Activated CD8-positive, alpha-beta memory T cell treated with anti-CD3 and anti-CD28 coated beads for 48 hours (primary cell): ENCODE measurements at places on chromosomes 6 and 20.
A peak's percentile ranks its signal among the peaks of the same experiment; 100 is the strongest.

DNA sequence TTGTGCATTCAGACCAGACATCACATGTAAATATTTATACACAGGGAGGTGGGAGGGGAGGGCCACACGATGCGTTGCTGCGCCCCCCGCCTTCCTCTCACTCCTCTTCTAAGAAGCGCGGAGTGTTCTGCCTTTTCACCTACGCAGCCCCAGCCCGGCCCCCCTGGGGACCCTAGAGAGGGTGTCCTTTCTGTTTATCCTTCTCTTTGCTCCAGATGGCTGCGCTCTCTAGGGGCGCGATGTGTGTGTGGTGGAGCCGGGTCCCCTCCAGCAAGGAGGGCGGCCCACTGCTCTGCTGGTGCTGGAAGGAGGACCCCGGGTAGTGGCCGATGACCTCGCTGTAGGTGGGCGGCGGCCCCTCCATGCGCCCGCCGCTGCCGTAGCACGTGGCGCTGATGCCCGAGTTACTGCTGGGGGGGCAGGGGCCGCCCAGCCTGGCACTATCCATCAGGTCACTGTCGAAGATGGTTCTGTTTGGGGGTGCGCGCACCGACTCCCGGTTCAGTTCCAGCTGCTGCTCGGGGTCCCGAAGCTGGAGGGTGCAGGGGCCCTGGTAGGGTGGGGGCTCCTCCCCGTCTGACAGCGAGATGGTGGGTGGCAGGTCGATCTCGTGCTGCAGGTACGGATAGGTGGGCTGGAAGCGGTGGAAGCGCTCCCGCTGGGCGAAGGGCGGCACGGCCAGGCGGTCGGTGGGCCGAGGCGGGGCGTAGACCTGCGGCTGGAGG, 31.8 kb upstream of the ZBP1 start:
- DNase-seq, result no peak

- no peak for DNase-seq
Observed at GRCh38 chr6:137766596-137767370, 100.3 kb upstream of the TNFAIP3 start.

DNA sequence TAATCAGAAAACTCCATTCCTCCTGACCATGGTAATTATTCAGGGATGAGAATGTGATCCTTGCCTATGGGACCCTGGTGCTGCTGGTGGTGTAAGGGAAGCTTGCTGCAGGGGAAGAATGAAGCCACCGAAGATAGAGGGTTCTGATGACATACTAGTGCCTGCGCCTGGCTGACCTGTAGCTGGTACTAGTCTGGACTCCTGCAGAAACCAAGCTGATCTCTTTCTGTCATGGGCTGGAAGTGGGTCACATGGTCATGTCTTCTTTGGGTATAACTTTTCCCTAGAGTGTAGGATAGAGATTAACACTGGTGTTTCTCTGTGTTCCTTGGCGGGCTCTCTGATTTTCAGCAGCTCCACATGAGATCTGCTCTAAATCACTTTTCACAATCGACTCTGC, 8.6 kb upstream of the SLC4A11 start:
- DNase-seq, result no peak

GRCh38 chr6:15427331-15428070, 181.6 kb downstream of the JARID2 start:
- DNase-seq, result no peak

- DNase-seq, result no peak
Observed at GRCh38 chr6:119122336-119122735, 43.9 kb upstream of the FAM184A start.

DNA sequence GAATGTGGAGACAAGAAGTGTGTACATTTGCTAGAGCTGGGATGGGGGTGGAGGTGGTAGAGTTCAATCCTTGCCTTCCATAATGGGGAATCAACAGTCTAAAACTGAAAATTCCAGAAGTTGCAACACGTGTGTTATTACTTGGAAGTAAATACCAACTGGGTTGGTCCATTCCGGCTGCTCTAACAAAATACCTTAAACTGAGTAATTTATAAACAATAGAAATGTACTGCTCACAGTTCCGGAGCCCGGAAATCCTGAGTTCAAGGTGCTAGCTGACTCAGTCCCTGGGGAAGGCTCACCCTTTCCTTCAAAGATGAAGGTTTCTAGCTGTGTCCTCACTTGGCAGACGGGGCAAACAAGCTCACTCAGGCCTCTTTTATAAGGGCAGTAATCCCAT, 59.0 kb downstream of the RIN2 start:
- no peak for DNase-seq

DNA sequence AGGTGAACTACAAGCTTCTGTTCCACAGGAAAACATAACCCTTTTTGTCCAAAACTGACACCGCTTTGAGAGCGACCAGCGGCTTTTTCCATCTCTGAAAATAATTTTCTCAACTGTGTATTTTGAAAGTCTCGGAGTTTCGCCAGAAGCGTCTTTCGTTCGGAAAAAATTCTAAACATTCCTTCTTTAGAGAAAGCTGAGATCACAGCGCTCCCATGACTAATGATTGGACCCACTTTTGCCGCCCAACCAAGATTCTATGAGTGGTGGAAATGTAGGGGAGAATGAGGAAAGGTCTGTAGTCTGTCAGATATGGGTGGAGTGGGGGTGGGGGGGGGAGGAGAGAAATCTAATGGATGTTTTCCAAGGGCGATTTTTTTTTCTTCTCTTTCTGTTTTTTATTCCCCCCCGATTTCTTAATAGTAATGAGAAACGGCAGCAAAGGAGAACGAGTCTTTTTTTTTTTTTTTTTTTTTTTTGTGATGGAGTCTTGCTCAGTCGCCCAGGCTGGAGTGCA, 189.3 kb downstream of the TRIM27 start:
- DNase-seq, result no peak

GRCh38 chr6:1482381-1483166, 93.2 kb downstream of the FOXF2 start:
- no peak for DNase-seq

DNA sequence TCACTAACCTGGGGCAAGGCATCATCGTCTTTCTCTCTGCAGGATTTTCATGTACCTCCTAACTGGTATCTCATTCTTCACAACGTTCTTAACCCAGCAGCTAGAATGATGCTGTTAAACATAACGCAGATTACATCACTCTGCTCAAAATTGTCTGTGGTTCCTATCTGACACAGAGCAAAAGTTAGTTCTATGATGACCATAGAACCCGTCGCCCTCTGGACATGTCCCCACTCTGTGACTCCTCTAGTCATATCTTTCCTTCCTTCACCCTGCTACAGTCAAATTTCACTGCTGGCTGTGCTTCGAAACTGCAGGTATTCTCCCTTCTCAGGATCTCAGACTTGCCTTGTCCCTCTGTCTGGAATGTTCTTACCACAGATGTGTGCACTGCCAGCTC, 87.4 kb upstream of the TPD52L1 start:
- no peak for DNase-seq

GRCh38 chr6:96939007-96939805, 14.7 kb downstream of the KLHL32 start:
- DNase-seq, result no peak

GRCh38 chr6:134870677-134871498, 79.0 kb downstream of the ALDH8A1 start:
- DNase-seq, result no peak

- DNase-seq, result peak; percentile 16
Observed at GRCh38 chr6:63636518-63637021, 968 bp downstream of the PHF3 start.

DNA sequence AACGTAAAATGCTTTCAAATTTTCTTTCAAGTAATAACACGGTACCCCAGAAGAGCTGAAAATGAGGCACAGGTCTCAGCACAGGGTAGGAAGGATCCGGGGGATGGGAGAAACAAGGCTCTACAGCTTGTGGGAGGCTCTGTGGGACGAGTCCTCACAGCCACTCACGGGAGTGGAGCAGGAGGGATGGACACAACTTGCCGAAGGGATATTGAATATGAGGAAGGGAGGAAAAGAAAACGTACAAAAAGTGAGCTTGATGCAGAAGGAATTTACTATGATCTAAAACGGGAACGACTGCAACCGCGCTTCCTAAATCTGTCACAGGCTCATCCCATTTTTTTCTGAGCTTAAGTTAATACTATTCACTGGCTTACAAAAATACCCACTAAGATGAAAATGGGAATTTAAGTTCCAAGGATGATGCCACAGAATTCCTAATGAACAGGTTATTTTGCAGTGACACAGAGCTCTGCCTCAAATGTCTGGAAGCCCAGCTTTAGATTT, 72.9 kb downstream of the FYN start:
- DNase-seq, result no peak

GRCh38 chr6:160078883-160079685, 42.5 kb upstream of the SLC22A1 start:
- DNase-seq, result no peak

- DNase-seq, result peak; percentile 4
Observed at GRCh38 chr6:79702691-79703090, 71.6 kb downstream of the SH3BGRL2 start.

DNA sequence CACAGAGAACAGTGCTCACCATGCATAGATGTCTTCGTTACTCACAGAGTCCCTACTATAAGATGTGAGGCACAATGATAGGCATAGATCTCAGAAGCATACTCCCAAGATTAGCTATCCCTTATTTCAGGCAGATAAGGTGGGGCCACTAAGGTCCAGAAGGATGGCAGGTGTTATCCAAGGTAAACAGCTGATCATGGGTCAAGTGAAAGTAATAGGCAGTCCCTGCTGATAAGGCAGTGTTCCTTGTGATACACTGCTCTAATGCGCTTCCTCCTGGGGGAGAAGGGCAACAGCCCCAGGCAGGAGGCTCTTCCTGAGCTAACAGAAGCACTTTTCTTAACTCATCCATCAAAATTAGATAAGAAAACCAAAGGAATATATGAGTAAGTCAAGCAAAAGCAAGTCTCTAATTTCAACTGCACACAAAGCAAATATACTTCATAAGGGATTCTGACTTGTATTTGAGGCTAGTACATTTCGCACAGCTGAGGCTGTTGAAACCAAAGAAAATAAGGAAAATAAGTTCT, 42.2 kb downstream of the METTL24 start:
- DNase-seq, result no peak

DNA sequence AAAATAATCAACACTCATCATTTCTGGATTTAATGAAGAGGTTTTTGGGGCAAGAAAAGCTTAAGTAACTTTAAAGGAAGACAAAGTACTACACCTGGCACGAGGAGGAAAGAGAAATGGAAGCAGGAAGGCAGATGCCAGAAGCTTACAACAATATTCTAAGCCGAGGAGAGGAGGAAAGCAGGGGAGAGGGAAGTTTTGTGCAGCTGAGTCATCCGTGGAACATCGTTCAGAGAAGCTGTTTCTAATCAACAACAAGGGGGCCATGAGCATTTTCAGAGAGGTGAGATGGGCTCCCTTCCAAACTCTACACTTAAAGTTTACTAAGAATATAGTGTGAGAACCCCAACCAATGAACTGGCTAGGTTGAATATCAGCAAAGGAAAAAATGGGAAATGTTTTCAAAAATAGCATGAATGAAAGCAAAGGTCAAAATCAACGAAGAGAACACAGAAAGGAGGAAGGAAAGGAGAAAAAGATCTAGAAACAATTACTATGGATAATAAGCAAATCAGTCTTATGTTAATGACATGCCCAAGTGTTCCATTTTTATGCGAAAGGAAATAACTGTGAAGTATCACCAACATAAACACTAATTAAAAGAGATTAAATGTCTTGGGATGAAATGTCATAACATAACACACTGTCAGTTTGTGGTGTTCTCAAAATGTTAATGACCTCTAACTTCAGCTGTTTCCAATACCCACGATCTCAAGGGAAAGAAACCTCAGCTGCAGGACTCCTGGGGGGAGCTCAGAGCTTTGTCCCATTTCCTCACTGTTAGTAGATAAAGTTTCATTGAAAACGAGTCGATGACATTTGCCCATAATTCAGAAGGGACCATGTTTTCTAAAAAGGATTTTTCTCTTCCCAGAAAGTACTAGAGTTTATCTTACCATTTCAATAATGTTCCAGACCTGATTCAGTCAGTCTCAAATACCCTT, 203.4 kb upstream of the STXBP5 start:
- no peak for DNase-seq

- no peak for DNase-seq
Observed at GRCh38 chr6:150037526-150038201, 12.3 kb upstream of the RAET1L start.

DNA sequence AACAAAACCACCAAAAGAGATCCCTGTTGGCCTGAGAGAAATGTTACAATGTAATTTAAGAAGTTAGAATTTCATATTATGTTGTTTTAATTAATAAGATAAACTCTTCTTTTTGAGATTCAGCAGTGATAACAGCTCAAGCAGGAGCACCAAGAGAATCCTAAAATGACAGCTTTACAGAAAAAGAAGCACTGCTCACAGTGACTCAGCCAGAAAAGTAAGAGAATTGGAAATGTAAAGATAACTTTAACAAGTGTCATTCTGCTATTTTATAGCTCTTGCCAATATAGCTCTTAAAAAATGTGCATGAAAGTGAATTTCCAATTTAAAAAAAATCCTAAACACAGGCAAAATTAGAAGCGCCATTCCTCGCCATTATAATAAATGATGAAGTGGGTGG, 111.3 kb downstream of the UBE3D start:
- DNase-seq, result no peak

DNA sequence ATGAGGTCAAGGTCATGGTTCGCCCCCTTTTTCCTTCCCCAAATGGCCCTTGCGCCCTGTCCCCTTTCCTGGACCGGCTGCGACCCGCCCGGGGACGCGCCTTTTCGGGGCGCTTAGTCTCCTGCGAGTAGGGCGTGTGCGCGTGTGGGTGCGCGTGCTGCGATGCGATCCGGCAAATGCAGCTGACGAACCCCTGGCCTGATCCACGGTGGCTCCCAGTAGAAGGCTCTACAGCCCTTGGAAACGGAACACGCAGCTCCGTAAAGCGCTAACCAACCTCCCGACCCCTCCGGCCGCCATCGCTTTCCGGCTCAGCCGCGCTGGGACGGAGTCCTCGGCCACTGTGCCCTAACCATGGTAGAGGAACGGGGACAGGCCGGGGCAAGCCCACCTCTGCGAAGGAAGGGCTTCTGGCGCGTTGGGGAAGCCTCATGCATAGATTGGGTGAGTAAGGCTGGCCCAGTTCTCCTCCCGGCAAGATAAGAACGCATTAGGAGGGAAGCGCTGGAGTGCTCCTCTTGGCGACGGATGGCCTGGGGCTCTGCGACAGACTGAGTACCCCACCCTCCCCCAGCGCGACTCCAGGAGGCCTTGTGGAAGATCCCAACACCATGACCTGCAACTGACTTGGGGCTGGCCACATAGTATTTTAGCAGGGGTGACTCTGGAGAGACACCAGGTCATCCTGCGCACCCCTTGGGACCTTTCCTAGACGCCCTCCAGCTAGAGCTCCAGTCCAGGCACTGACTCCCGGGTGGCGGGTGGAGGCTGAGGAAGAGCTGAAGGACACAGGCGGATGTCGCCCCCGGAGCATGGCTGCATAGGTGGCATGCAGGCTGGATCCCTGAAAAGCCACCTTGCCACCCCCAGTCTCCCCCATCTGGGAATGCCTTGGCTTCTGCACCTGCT, 1.1 kb upstream of the SLC4A11 start:
- no peak for DNase-seq
